Immature natural killer cell (primary cell): ENCODE measurements at places on chromosomes 2 and 18.
A peak's percentile ranks its signal among the peaks of the same experiment; 100 is the strongest.

DNA sequence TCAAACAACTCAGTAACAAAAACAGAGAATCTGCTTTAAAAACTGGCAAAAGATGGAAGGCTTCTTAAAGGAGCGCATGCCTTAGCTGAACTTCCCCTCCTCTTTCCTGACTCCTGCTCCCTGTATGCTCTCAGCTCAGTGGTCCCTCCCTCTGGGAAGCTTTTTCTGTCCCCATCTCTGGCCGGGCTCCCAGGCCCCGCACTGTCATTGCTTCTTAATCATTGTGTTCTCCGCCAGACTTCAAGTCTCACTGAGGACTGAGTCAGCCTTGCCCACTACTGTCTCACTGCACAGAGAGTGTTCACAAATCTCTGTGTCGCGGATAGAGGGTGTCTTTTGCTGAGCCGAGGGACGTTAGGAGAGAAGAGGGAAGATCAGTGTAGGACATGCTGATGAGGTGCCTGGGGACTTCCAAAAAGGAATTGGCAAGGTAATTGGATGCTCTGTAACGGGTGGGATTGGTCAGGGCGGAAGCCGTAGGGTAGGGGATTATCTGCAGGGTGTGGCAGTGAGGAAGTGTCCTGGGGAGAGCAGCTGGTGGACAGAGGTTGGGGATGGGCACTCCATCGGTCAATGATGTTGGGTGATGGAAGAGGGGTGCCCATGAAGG is 16.2 kb downstream of the TOGARAM2 start:
- peaks cover 3% of the 10 kb centered on the region for H3K36me3 ChIP-seq
- H3K27me3 ChIP-seq = peaks cover 6% of the 10 kb centered on the region
- no peak overlapping the region for H3K4me3 ChIP-seq

- H3K36me3 ChIP-seq = no peaks in the 10 kb centered on the region
- no peak overlapping the region for H3K27ac ChIP-seq
- no peak for DNase-seq
These were observed 181.8 kb upstream of the ARL4C start for GRCh38 chr2:234678711-234679110.

- no peak for DNase-seq
- no peak overlapping the region for H3K4me3 ChIP-seq
- no peak overlapping the region for H3K27ac ChIP-seq
These were observed 251.5 kb upstream of the FN1 start for GRCh38 chr2:215687149-215688031.

DNA sequence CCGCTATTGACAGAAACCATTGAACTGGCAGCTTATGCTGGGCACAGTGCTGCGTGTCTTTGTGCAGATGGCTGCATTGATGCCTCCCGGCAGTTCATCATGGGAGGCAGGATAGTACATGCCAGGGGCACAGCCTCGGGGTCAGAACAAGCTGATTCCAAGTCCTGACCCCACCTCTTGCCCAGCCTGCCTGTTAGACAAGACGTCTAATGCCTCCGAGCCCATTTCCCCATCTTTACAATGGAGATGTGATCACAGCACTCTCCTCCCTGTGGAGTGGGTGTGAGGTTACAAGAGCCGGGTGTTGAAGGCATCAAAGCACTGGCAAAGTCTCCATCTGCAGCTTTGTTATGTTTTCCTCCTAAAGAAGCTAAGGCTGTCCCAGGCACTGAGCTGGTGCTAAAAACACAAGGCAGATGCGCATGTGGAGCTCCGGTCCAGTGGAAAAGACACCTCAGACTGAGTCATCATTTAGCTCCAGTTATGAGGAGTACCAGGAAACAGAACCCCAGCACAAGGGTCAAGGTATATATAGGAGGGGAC is 125.7 kb upstream of the EPAS1 start:
- H3K4me3 ChIP-seq = no peak overlapping the region
- no peak overlapping the region for H3K27ac ChIP-seq
- H3K36me3 ChIP-seq = peaks cover 7% of the 10 kb centered on the region
- no peak for DNase-seq

DNA sequence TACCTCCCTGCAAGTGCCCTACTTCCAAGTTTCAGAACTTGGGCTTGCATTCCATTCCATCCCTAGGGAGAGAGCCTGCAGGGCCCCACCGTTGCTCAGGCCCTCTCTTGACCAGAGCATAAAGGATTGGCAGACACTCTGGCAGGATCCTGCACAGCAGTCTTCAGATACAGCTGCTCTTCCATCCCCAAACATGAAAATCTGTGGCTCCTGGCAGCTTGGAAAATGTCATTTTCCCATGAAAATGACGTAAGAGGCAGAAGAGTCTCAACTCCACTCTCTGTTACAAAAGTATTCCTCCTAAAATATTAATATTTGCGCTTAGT is 162.6 kb downstream of the GFPT1 start:
- no peaks in the 10 kb centered on the region for H3K36me3 ChIP-seq
- no peaks in the 10 kb centered on the region for H3K4me1 ChIP-seq
- H3K4me3 ChIP-seq = no peak overlapping the region
- H3K27me3 ChIP-seq = peaks cover 16% of the 10 kb centered on the region

DNA sequence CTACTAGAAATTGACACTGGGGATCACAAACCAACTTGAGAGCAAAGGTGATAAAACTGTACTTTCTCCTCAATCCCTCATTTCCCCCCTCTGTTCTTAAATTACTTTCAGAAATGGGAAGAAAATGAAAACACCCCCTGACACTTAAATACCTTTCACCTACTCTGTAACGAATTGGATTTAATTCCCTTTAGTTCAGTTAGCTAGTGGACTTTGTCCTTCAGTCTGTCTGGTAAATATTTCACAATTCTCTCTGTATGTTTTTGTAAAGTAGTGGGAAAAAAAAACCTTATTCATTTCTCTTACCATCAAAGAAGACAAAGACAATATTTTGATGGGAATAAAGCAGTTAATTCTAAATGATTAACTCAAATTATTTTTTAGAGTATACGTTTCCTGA is 85.7 kb downstream of the CDH2 start:
- no peaks in the 10 kb centered on the region for H3K4me1 ChIP-seq
- H3K27ac ChIP-seq = no peak overlapping the region
- DNase-seq = no peak
- H3K27me3 ChIP-seq = no peaks in the 10 kb centered on the region

GRCh38 chr2:11566383-11566782 is 32.5 kb downstream of the GREB1 start:
- H3K36me3 ChIP-seq = no peaks in the 10 kb centered on the region
- DNase-seq = no peak
- no peak overlapping the region for H3K27ac ChIP-seq
- H3K4me1 ChIP-seq = no peaks in the 10 kb centered on the region
- H3K4me3 ChIP-seq = no peak overlapping the region

DNA sequence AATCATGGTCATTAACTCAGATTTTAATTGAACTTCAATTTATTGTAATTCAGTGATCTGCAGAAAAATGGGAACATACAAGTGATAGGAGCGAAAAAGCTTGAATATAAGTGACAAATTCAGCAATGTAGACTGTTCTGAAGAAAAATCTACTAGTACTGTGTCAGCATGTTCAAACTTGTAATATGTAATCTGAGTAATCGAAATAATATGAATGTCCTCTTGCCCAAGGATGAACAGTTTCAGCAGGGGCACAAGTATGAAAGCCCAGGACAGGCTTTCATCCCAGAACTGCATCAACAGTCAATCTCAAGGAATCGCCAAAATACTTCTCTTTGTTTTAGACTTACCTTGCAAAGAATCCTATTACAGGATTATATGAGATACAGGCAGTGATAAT is 1110.5 kb downstream of the LRP1B start:
- no peak overlapping the region for H3K27ac ChIP-seq
- no peaks in the 10 kb centered on the region for H3K4me1 ChIP-seq
- H3K36me3 ChIP-seq = no peaks in the 10 kb centered on the region

GRCh38 chr18:12839526-12840196 is 44.4 kb downstream of the PTPN2 start:
- peak overlapping the region; percentile 86 for H3K4me3 ChIP-seq
- peaks cover 6% of the 10 kb centered on the region for H3K27me3 ChIP-seq
- peak overlapping the region; percentile 94 for H3K27ac ChIP-seq
- peaks cover 83% of the 10 kb centered on the region for H3K4me1 ChIP-seq

DNA sequence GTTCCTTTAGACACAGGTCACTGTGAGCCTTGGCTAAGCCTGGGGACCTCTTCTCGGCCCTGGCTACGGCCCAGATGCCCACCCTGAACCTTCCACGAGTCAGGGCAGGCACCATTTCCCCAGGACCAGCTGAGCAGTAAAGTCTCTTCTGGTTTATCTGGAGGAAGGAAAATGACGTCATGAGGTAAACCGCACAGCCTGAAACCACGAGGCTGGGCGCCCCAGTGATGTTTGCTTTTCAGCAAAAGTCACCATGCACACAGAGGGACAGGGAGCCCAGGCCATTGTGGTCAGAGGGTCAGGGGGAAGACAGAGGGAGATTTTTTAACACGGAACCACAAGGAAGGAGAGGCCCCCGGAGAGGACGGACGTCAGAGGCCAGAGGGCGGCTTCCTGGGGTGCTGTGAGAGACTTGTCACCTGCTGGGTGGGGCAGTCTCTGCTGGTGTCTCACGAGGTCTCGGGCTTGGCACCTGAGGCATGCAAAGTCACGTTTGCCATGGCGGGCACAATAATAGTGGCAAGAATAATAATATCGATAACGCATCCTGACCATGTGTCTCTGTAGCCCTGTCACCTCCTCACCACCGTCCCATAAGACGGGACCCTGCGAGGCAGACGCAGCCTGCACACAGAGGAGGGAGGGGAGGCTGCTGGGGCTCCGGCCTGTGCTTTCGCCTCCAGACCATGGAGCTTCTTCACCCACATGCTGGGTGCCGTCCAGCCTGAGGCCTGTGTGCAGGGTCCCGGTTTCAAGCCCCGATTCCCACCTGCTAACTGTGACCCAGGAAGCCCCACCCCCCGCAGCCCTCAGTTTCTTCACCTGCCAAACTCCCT is 33.2 kb upstream of the FOSL2 start:
- peak overlapping the region; percentile 80 for H3K4me3 ChIP-seq
- H3K36me3 ChIP-seq = no peaks in the 10 kb centered on the region
- H3K27me3 ChIP-seq = peaks cover 16% of the 10 kb centered on the region
- peaks cover 67% of the 10 kb centered on the region for H3K4me1 ChIP-seq
- peak; percentile 98 for DNase-seq
- H3K27ac ChIP-seq = peak overlapping the region; percentile 97

DNA sequence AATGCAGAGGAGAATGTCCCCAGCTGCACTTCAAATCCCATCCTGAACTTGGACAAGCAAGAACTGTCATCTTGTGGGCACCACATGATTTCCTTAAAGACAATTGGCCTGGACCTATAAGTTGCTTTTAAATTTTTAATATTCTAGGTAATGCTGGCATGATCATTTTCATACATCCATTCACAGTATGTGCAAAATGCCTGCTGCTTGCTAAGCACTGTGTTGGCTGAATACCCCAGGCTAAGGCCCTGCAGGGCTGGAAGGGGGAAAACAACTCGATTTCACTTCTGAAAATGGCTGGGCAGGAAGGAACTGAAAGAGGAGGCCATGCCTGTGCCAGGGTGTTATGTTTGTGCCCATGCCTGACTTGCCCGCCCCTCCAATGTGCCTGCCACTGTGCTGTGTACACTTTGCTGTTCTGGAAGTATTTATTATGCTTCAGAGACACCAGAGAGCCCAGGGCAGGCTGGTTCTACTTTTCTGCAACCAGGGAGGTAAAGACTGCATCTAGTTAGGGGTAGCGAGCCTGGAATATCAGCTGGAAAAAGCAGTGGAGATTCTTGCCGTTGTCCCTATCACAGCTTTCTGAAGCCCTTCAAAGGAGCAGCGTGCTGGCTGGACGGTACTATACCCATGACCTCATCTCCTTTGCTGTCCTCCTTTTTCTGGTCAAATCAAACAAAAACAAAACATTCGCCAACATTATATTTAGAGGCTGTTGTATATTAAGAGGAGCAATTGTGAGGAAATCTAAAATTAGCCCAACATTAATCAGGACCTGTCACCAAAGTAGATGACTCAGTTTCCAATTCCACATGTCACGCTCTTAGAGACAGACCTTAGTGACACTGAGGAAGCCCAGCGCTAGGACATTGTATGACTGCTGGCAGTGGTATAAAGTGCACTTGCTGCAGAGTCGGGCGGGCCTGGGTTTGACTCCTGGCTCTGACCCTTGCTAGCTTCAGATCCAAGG is 158.1 kb downstream of the DDX1 start:
- no peaks in the 10 kb centered on the region for H3K4me1 ChIP-seq
- no peak for DNase-seq
- no peak overlapping the region for H3K27ac ChIP-seq

DNA sequence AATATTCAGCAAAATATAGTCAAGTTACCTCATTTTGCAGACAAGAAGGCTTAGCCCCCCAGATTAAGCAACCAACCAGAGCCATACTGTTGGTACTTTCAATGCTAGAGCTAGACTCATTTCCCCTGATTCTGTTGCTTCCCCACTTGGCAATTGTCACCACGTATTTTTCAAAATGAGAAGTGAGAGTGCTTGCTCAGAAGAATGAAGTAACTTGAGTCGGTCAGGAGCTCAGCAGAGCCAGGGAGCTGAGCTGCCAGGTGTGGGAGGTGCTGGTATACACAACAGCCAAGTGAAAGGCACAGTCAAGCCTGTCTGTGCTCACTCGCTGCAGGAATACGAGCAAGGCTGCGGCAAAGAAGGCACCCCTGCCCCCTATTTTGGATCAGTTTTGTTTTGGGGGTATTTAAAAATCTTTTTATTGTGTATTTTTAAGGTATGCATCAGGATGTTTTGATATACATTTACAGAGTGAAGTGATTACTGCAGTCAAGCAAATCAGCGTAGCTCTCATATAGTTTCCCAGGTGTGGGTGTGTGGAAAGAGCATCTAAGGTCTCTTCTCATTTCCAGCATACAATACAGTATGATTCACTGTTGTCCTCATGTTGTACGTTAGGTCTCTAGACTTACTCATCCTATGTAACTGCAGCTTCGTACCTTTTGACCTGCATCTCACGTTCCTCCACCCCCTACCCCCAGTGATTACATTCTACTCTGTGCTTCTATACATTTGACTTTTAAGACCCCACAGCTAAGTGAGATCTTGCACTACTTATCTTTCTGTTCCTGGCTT is 62.4 kb downstream of the MRPS9 start:
- no peak overlapping the region for H3K4me3 ChIP-seq
- peaks cover 6% of the 10 kb centered on the region for H3K4me1 ChIP-seq
- no peak for DNase-seq
- H3K27me3 ChIP-seq = peaks cover 1% of the 10 kb centered on the region
- H3K27ac ChIP-seq = no peak overlapping the region

DNA sequence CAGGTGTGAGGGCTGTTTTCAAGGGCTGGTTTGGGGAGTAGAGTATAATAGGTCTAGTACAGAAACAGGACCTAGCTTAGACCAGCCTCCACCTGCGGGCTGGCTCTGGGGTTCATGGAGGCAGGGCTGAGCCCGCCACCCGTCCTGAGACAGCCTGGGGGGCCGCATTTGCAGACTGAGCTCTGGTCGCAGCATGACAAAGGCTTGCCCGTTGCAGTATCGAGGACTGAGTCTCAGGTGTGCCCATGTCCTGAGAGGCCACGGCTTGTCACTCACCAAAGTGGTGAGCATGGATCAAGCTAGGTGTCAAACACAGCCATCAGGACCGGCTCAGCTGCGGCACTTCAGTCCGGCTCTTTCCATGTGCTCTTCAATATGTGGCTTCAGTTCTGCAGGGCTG is 144.7 kb downstream of the KLHL29 start:
- no peak overlapping the region for H3K4me3 ChIP-seq
- H3K4me1 ChIP-seq = peaks cover 21% of the 10 kb centered on the region
- no peaks in the 10 kb centered on the region for H3K36me3 ChIP-seq
- DNase-seq = no peak
- H3K27ac ChIP-seq = no peak overlapping the region
- H3K27me3 ChIP-seq = peaks cover 5% of the 10 kb centered on the region
